ENCODE measurements at places on chromosomes 13 and 19.

DNA sequence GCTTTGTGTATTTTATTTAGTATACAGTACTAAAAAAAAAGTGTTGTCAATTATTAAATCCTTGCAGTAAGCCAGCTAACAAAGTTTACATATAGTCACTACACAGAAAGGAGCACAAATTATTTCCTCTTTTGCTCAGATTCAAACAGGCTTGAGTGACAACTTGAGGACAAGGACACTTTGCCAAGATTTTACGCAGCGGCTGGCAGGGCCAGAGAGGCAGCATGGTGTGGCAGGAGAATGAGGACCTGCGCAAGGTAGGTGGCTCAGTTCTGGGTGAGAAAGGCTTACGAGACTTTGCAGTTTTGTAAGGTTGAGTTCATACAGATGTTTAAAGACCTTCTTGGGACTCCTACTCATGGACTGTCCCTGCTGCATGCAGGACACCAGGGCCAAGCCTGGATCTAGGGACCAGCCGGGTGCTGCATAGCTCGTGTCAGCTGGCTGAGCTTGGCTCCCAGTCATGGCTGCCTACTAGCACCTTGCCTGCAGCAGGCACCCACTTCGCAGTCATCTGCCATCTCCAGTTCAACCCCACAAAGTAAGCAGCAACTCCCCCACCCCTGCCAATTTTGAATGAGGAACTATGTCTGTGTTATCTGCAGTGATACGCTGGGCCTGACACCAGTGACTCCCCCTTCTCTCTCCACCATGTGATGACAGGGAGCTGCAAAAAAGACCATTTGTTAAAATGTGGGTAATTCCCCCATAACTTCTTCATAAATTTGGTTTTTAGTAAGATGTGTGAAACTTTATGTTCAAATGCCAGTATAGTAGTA, 3.7 kb upstream of the TUBA3C start:
- DNase-seq = no peak

- peak; percentile 39 for DNase-seq
Observed at GRCh38 chr13:113489549-113490495, 689 bp downstream of the DCUN1D2 start.

DNA sequence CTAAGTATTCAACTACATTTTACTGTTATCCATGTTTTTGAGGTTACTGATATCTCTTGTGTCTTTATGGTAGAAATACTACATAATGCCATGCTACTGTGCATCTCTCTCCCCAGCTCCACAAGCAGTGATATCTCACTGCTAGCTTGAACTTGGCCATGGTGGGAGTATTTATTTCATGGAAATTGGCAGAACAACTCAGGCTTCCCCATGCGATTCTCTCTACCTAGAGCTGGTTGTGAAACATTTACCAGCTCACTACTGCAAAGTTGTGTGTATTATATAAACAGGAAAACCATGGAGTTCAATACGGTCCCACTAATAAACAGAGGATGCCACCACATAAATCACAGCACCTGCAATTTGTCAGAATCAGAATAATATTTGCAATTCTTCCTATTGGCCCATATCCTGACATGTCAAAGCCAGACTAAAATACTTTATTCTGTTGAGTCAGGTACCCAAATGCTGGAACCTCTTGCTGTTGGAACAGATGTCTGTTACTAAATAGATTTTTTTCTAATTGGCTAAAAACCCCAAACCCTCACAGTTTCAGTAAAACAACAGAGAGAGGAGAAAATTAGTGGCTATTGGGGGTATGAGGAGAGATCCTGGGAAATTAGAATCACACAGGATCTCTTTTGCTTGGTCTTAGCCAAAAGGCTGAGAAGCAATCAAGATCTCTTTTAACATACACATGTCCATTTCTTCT, 91.4 kb upstream of the SLC10A2 start:
- no peak for DNase-seq

DNA sequence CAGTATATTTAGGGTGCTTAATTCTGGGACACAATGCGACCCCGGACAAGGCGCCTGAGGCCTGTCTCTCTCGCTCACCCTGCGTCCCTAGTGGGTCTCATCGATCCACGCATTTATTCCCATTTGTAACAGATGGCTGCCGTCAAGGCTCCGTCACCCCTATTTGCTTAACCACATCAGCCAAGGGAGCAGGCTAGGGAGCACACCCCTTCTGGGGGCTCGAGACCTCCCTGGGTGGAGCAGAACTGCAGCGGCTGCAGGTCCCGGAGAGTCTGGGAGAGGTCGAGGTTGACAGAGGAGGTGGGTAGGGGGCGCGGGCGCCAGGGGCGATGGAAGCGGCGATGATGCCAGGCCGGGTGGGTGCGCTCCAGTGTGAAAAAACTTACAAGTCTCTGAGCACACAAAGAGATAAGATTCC, 507 bp downstream of the ALG5 start:
- no peak for DNase-seq

GRCh38 chr19:41427647-41428480, 690 bp upstream of the B3GNT8 start:
- no peak for DNase-seq

- DNase-seq = peak; percentile 48
Observed at GRCh38 chr13:38348861-38349389, 726 bp upstream of the UFM1 start.

GRCh38 chr13:39037410-39037879, 444 bp downstream of the PROSER1 start:
- DNase-seq = no peak

- peak; percentile 11 for DNase-seq
Observed at GRCh38 chr13:59345311-59345710, 818.4 kb downstream of the DIAPH3 start.

GRCh38 chr13:91406619-91407018, 8.2 kb downstream of the GPC5 start:
- DNase-seq = peak; percentile 42

DNA sequence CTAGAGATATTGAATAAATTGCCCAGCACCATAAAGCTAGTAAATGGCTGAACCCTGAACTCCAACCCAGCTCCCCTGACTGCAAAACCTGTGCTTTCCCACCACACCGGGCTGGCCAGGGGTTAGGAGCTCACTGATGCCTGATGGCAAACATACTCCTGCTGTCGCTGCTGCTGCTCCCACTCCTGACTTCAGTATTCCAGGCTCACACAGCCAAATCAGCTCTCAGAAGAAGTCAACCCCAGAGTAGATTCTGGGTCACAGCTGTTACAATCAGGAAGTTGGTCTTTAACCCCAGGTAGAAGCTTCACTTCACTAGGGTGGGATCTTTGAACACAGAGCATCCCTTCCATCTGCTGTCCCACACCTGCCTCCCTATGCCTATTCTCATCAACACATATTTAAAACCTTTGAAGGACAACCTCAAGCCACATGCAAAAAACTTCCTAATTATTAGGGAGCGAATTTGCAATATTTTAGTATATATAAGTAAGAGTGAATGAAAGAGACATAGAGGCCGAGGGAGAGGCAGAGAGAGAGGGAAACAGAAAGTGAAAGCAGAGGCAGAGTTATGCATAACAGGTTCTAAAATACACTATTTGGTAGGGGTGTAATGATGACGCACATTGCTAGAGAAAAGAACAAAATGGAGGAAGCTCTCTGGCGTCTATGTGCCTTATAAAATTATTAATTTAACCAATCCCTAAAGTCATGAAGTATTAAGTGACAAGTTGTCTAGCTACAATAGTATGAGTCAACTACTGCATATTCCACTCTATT, 99.4 kb upstream of the SERP2 start:
- peak; percentile 71 for DNase-seq

DNA sequence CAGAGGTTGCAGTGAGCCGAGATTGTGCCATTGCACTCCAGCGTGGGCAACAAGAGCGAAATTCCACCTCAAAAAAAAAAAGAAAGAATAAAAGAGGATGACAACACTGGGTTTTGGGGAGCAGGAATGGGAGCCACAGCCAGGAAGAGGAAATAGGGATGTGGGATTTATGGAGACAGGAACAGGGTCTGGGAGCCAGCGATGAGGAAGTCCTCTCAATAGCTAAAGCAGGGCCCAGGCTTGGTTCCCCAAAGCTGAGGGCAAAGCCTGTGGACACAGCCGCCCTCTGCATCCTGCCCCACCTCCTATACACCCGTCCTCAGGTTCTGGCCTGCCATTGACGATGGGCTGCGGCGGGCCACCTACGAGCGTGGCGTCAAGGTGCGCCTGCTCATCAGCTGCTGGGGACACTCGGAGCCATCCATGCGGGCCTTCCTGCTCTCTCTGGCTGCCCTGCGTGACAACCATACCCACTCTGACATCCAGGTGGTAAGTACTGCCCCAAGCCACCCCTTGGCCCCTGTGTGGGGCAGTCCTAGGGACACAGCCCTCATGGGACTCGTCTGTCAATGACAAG, 13.6 kb downstream of the HIPK4 start:
- DNase-seq = no peak

GRCh38 chr13:21657538-21657937, 13.3 kb upstream of the FGF9 start:
- DNase-seq = peak; percentile 56

GRCh38 chr13:113618455-113618854, 33.9 kb downstream of the TFDP1 start:
- no peak for DNase-seq

DNA sequence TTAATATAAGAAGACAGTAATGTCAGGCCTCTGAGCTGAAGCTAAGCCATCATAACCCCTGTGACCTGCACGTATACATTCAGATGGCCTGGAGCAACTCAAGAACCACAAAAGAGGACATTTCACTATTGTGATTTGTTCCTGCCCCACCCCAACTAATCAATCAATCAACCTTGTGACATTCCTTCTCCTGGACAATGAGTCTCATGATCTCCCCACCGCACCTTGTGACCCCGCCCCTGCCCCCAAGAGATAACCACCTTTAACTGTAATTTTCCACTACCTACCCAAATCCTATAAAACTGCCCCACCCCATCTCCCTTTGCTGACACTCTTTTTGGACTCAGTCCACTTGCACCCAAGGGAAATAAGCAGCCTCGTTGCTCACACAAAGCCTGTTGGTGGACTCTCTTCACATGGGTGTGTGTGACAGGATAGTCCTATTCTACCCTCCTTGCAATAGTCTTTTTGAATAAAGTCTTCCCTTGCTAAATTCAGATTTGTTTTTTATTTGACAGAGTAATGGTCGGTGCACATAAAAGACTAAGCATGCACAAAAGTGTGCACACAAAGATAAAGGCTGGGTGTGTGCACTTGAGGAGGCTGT, 14.0 kb downstream of the CD70 start:
- DNase-seq = no peak

- no peak for DNase-seq
Observed at GRCh38 chr19:4016903-4017638, 9.5 kb downstream of the PIAS4 start.

DNA sequence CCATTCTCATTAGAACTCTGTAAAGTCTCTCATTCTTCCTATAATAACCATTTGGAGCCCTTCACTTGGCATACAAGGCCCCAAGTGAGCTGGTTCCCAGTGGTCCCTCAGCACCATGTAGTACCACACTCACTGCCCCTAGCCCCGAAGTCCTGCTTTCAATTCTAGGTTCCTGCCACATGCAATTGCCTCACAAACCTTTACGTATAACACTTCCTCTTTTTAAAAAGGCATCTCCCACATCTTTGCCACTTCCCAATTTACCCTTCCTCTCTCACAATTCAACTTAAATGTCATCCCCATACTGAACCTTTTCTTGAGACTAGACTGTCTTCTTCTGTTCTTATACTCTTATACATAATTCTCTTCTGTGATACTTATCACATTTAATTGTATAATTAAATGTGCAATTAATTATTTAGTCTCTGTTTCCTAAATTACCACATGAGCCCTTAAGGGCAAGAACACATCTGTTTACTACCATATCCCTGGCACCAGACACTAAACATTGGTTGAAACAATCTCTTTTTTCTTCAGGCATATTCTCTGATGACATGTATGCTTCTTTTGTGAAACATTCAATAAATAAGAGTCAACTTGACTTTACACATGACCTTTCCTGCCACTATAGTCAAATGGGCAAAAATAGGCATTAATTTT, 304.0 kb downstream of the SPRY2 start:
- no peak for DNase-seq

GRCh38 chr13:113220877-113221276, 11.5 kb downstream of the CUL4A start:
- DNase-seq = no peak

DNA sequence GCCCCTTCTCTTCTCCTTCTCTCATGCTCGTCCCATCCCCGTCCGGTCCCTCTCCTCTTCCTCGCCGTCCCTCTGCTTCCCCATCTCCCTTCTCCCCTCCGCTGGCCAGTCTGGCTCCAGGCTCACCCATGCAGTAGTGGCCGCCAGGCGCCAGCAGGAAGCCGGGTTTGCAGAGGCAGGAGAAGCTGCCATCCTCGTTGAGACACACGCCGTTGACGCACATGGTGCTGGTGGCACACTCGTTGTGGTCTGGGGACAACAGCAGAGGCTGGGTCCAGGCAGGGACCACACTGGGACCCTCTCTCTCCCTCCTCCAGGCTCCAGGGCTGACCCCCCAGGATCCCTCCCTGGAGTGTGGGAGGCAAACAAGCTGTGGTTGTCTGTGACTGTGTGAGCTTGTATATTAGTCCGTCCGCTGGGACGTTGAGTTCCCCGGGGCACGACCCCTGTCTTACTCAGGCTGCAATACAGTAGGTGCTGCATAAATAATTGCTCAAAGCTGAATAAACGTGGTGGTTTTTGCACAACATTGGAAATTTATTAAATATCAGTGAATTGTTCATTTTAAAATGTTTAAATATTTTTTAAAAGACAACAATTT, 16.4 kb downstream of the FBN3 start:
- DNase-seq = no peak

- DNase-seq = no peak
Observed at GRCh38 chr19:43028866-43029265, 2.6 kb upstream of the PSG11 start.

GRCh38 chr13:51385114-51385513, 45.6 kb downstream of the SERPINE3 start:
- DNase-seq = no peak

GRCh38 chr13:25725104-25725503, 326.7 kb downstream of the SHISA2 start:
- no peak for DNase-seq

GRCh38 chr19:13176345-13176744, 26.1 kb downstream of the IER2 start:
- peak; percentile 62 for DNase-seq

- no peak for DNase-seq
Observed at GRCh38 chr13:102586615-102587014, 10.2 kb upstream of the TPP2 start.

DNA sequence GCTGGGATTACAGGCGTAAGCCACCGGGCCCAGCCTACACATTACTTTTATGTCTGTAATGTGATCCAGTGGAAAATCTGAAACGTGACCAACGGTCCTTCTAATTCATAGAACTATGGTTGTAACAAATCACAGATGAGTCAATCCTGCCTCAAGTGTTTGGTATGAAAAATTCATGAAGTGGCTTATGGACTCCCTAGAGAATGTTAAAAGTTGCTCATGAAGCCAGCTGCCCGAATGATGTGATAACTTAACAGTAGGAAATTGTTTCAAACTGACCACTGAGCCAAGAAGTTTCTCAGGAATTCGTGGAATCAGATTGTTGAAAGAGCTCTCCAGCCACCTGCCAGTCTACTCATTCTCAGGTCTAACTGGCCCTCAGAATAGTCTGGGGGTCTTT, 59.4 kb upstream of the FARP1 start:
- peak; percentile 91 for DNase-seq

- DNase-seq = no peak
Observed at GRCh38 chr13:22789916-22790315, 390.9 kb upstream of the SGCG start.
